ENCODE measurements at places on chromosomes 7 and 10. TPM values are rescaled to one million over a fixed set of nuclear protein-coding genes. Genes with fewer than 3 reads are reported as not detected.
A peak's percentile ranks its signal among the peaks of the same experiment; 100 is the strongest.

DNA sequence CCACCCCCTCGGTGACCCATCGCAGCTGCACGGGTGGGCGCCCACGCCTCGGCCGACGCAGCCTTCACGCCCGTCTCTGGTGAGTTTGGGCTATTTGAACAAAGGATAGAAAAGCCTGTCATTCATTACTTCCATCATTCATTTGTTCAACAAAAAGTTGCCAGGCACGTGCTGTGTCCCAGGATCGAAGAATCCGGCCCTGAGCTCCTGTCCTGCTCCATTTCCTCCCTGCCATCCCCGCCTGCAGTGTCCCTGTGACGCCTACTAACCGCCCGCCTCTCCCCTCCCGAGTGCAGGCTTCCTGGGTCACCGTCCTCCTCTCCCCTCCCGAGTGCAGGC lies 340.1 kb downstream of the WDR37 start:
- no peak for DNase-seq

DNA sequence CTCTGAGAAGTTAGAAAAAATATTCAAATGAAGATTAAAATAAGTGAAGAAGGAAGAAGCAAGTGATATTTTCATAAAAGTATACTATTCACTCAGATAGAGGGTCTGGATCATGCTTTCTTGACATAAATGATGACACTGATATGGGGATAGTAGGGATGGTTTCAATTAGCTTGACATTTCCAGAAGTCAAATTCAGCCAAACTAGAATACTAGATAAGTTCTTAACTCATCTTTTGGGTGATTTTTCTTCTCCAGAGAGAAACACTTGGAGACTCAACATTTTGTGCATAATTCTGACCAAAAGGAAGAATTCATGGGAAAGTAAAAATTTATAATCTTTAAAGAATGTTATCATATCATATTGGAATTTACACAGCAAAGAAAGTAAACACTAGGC lies 152.0 kb upstream of the LRGUK start:
- DNase-seq = no peak

PITX3 gene
- total RNA-seq = not detected

NUTM2E gene
- total RNA-seq = 0.06 TPM

ZNF365 gene
- 0.40 TPM for total RNA-seq

SSBP1 gene
- 67.9 TPM for total RNA-seq

GRCh38 chr10:43689618-43689954 lies 40.9 kb upstream of the ZNF32 start:
- DNase-seq = peak; percentile 66

GRCh38 chr7:148773334-148773733 lies 74.6 kb downstream of the CUL1 start:
- DNase-seq = no peak

- DNase-seq = no peak
These were observed 8.4 kb downstream of the THAP5 start for GRCh38 chr7:108561047-108561619.

- DNase-seq = no peak
These were observed 29.2 kb downstream of the CHRM2 start for GRCh38 chr7:136897676-136898075.

DNA sequence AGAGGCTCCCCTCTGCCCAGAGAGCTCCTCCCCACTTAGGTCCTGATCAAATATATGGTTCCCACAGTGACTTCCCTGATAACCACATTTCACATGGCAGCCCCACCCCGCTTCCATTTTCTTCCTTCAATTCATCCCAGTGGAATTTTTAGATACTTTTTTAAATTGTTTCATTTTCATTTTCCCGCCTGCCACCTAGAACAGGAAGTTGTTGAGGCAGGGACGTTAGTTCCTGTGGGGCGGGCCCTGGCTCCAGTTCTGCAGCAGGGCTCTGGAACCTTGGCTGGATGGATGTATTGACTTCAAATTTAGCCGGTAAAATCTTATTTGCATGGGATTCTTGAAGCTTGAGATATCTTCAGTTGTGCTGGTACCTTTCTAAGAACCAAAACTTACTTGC lies 226.6 kb downstream of the PAXIP1 start:
- DNase-seq = no peak

DNA sequence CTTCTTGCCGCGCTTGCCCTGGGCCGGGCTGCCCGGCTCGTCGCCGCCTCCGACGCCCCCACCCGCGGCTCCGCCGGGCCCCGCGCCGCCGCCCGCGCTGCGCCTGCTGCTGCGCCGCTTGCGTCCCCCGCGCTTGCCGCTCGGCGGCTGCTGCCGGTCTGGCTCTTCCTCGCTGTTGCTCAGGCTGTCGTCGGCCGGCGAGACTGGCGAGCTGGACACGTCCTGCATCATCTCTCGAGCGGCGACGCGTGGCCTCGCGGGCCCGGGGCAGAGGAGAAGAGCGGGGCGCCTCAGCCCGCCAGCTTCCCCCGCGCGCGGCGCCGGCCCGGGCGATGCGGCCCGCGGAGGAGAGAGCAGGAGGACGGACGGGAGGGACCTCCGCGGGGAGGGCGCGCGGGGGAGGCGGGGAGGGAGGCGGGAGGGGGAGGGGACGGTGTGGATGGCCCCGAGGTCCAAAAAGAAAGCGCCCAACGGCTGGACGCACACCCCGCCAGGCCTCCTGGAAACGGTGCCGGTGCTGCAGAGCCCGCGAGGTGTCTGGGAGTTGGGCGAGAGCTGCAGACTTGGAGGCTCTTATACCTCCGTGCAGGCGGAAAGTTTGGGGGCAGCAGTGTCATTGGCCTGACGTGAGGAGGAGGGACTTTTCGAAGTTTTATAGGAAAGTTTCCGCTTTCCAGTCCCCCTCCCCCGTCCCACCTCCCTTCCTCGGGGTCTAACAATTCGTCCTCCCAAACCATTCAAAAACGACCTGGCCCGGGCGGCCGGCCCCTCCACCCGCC lies at the start of gene TWIST1:
Gene TWIST1, minus strand, starts transcription at position 546 of the 779 bp plus-strand sequence. Its CDS starts 315 bp downstream, at position 231.
- DNase-seq = peak; percentile 27

TEX36 gene
- not detected for total RNA-seq

- DNase-seq = no peak
These were observed 1.7 kb upstream of the ST7 start for GRCh38 chr7:116951366-116952292.

- peak; percentile 33 for DNase-seq
These were observed 69.3 kb downstream of the AP3M1 start for GRCh38 chr10:74081192-74081803.

DNA sequence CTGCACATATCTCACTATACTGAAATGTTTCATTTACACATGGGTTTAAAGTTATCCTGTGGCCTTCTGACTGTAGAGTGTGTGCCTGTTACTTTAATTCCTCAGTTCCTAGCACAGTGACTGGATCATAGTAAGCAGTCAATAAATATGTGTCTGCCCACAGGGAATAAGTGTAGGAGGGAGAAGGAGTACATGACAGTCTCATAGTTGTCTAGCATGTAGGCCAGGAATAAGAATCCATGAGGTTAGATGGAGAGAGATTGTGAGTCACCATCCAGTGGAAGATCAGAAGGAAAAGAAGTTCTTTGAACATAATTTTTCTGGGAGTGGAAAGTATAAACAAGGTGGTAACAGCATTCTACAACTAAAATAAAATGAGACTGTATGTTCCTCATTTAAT lies 36.6 kb upstream of the SEMA3A start:
- no peak for DNase-seq

KCNIP2 gene
- 2.5 TPM for total RNA-seq

TMEM26 gene
- 0.55 TPM for total RNA-seq

UTF1 gene
- not detected for total RNA-seq

TMEM236 gene
- 0.46 TPM for total RNA-seq

DNA sequence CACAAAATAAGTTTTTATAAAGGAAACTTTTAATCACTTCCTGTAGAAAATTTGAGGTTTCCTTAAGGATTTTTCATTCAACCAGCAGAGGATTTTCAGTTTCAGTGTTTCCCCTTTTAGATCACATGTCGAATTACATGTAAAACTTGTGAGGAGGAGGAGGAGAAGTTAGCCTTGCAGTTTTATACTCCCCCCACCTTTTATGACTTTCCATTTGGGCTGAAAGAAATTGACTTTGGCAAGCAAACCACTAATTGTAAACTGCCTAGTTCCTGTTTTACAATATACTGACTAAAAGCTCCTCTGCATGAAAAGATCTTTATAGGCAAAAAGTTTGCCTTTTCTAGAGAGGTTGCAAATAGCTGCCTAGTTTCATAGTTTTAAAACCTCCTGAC lies 3.0 kb downstream of the BAMBI start:
- DNase-seq = no peak
